ENCODE measurements at places on chromosomes 4 and X.

DNA sequence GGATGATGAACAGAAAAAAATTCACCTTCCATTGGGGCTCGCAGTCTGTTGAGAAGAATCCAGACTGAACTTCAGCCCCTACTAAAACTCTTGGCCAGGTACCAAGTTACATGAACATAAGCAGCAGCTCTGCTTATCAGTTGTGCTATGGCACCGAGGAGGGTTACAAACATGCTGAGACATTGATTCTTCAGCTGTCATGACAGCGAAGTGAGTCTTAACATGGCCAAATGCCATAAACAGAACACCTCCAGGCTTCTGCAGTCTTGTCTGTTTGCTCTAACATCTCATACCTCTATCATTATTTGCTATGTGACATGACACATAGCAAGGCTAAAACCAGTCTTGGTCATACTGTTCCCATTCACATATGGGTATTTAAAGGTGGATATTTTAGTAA, 521.5 kb downstream of the GRID2 start:
- no peaks in the 10 kb centered on the region for H3K27me3 ChIP-seq
- no peak overlapping the region for H3K4me3 ChIP-seq
- no peaks in the 10 kb centered on the region for H3K4me1 ChIP-seq
- no peak overlapping the region for H3K27ac ChIP-seq
- H3K36me3 ChIP-seq = no peaks in the 10 kb centered on the region
- no peak for DNase-seq

- DNase-seq = no peak
- no peaks in the 10 kb centered on the region for H3K27me3 ChIP-seq
- no peak overlapping the region for H3K27ac ChIP-seq
- H3K36me3 ChIP-seq = no peaks in the 10 kb centered on the region
Measured at GRCh38 chr4:130359542-130359941, 1263.6 kb downstream of the C4orf33 start.

DNA sequence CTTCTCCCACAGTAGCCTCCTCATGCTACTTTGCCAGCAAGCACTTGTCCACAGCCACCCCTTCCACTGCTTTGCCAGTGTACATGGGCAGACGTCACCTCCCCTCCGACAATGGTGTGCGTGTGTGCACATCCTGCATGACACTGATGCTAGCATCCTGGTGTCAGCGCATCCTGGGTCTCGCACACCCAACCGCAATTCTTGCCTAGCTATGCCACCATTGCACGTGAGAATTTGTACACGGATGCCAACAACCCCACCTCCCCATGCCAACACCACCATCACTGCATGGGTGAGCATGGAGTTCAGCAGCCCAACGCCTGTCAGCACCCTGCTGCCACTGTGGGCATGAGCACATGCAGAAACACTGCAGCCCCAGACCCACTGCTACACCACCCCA, 550.0 kb downstream of the STPG2 start:
- no peak for DNase-seq
- no peaks in the 10 kb centered on the region for H3K4me1 ChIP-seq
- H3K36me3 ChIP-seq = no peaks in the 10 kb centered on the region
- H3K27ac ChIP-seq = no peak overlapping the region
- no peaks in the 10 kb centered on the region for H3K27me3 ChIP-seq
- no peak overlapping the region for H3K4me3 ChIP-seq

DNA sequence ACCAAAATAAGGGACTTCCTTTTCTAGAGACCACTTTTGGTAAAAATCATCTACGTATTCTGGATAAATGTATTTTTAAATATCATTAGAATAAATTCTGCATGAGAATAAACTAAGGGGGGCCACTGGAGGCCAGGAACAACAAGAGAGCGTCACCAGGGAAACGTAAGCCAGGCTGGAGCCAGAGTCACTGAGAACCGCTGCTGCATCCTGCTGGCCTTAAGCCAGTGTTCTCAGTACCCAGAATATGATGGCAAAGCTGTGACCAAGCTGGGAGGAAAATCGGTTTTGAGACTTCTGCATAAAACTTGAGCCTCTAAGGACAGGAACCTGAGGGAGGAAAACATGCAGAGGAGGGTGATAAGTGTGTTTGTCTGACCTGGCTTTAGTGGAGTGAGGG, 63.0 kb upstream of the FAM9A start:
- H3K36me3 ChIP-seq = no peaks in the 10 kb centered on the region
- no peaks in the 10 kb centered on the region for H3K27me3 ChIP-seq
- H3K4me1 ChIP-seq = no peaks in the 10 kb centered on the region
- no peak overlapping the region for H3K27ac ChIP-seq

DNA sequence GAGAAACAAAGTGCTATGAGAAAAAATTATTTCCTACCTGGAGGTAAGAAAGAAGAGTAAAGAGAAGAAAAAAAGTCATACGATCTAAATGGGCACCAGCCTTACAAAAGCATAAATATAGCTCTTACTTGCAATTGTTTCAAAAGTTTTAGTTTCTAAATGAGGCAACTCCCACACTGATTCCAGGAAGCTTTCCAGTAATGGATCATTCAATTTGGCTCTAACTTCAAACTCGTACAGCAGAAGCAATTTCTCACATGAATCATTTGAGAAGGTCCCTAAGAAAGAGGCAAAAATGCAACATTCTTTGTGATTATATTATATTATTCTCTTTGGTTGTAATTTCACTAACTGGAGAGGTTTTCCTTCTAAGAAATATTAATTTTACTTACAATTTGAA, 109.9 kb downstream of the DLG3 start:
- no peaks in the 10 kb centered on the region for H3K27me3 ChIP-seq
- H3K4me3 ChIP-seq = no peak overlapping the region
- no peak for DNase-seq
- H3K27ac ChIP-seq = no peak overlapping the region
- H3K4me1 ChIP-seq = no peaks in the 10 kb centered on the region
- H3K36me3 ChIP-seq = no peaks in the 10 kb centered on the region

DNA sequence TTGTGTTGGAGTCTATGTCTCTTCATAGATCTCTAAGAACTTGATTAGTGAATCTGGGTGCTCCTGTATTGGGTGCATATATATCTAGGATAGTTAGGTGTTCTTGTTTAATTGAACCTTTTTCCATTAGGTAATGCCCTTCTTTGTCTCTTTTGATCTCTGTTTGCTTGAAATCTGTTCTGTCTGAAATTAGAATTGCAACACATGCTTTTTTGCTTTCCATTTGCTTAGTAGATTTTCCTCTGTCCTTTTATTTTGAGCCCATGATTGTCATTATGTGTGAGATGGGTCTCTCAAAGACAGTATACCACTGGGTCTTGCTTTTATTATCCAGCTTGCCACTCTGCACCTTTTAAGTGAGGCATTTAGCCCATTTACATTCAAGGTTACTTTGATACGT, 79.1 kb upstream of the APOOL start:
- H3K4me3 ChIP-seq = no peak overlapping the region
- H3K36me3 ChIP-seq = no peaks in the 10 kb centered on the region
- H3K27me3 ChIP-seq = no peaks in the 10 kb centered on the region
- no peak for DNase-seq
- no peak overlapping the region for H3K27ac ChIP-seq

DNA sequence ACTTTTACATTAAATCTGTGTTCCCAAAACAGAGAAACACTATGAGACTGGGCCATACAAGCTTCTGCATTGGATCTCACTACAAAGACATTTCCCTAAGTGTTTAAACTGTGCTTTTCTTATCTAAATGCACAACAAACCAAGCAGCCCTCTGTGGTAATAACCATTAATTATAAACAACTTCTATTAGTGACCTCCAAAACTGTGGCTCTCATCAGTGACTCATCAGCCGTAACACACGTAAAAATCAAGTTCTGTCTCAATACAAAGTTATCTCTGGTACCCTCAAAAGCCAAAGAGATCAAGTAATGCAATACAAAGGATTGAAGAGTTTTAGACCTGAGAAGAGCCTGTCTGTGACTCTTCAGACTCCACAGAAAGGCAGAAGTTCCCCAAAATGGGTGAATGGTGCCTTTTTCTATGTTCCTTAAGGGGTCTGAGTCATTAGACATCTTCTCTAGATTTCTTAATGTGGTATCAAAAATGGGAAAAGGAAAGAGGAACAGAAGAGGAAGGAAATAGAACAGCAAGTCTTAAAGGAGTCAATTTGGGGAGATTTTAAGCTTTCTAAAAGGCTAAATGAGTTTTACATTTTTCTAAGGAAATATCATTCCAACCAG, 189.8 kb upstream of the PPP1R2C start:
- H3K4me3 ChIP-seq = no peak overlapping the region
- H3K27ac ChIP-seq = no peak overlapping the region
- no peaks in the 10 kb centered on the region for H3K4me1 ChIP-seq
- no peak for DNase-seq
- H3K27me3 ChIP-seq = no peaks in the 10 kb centered on the region
- H3K36me3 ChIP-seq = no peaks in the 10 kb centered on the region

DNA sequence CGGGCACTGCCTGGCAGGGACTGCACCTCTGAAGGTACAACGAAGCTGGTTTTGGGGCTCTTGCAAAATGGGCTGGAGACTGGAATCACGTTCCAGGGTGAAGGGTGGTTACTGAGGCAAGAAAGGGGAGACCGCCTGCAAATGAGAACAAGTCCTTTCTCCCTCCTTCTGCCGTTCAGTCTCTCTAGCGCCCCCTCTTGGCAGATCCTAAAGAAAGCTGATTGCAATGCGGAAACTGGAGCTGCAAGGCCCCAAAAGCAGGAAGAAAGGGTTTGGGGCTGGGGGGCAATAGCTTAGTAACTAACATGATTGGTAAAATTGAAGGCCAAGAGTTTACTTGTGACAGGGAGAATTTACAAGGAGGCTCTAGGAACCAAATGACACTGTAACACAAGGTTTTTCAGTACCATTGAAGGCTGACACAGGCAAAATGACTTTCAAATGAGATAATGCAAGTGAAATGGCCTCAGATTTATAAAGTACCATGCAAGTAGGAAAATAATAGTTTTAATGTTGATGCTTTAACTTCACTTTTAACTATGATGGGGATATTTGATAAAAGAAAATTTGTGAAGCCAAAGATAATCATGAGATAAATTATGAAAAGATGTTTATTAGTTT, 222.7 kb upstream of the HAND2 start:
- no peak overlapping the region for H3K4me3 ChIP-seq
- H3K27ac ChIP-seq = no peak overlapping the region
- H3K27me3 ChIP-seq = no peaks in the 10 kb centered on the region
- no peak for DNase-seq

DNA sequence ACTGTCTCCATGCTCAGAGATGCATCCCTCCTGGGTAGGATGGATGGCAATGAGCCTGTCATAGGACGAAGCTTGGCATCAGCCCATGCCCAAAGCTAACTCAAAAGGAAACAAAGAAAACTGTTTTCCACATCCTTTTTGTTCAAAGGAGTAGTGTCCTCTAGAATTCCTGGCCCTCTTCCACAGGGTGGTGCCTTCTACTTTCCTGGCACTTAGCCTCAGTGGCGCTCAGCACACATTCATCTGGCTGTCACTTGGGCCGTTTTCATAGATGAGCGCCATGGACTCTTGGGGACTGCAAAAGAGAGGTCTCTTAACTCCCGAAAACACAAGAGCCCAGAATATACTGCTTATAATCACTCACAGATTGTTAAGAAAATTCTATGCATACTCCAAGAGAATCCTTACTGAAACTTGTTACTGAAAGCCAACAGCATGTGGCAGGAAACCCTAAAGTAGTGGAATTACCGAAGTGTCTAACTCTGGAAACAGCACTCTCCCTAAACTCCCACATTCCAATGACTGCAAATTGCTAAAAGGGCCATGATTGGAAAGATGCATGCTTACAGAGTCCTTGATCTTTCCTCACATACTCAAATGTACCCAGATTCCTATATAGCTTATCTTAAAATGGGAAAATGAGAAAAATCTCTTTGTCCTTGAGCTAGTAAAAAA, 110.0 kb downstream of the HS6ST2 start:
- no peak for DNase-seq
- no peaks in the 10 kb centered on the region for H3K36me3 ChIP-seq
- no peaks in the 10 kb centered on the region for H3K4me1 ChIP-seq
- H3K27me3 ChIP-seq = no peaks in the 10 kb centered on the region
- H3K4me3 ChIP-seq = no peak overlapping the region
- H3K27ac ChIP-seq = no peak overlapping the region

DNA sequence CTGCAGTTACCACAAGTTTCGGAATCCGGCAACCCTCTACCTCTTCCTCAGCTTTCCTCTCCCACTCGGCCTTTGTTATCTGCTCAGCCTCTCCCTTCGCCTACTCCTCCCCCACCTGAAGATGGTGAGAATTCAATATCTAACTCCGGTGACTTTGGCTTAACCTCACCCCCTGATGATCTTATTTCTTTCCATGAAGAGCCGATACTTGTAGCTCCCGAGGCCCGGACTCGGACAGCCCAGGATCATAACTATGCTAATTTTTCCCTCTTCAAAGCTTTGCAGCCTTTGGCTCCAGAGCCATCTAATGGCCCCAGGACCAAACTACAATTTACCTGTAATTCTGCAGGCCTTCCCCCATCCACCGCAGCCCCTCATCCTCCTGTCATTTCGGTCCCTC, 32.0 kb upstream of the MGST2 start:
- peaks cover 7% of the 10 kb centered on the region for H3K4me1 ChIP-seq
- peak; percentile 26 for DNase-seq
- peak overlapping the region; percentile 10 for H3K27ac ChIP-seq
- H3K36me3 ChIP-seq = no peaks in the 10 kb centered on the region
- peak overlapping the region; percentile 17 for H3K4me3 ChIP-seq

DNA sequence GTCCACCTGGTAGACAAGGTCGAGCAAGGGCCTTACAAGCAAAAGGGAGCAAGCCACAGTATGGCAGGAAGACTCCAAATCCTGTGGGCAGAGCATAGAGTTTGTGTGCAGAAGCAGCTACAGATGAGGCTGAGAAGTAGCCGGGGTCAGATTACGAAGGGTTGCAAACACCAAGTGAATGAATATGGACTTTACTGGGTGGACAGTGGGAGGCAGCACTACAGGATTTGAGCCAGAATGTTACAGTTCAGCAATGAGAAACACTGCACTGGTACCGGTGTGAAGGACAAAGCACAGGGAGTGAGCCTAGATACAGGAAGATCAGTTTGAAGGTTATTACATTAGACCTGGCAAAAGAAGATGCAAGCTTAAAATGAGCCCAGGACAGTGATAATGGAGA, 46.1 kb upstream of the HOPX start:
- no peak overlapping the region for H3K27ac ChIP-seq
- H3K4me1 ChIP-seq = no peaks in the 10 kb centered on the region
- DNase-seq = no peak
- H3K36me3 ChIP-seq = no peaks in the 10 kb centered on the region
- H3K27me3 ChIP-seq = no peaks in the 10 kb centered on the region
- no peak overlapping the region for H3K4me3 ChIP-seq

Data from heart right ventricle (tissue), 16 donors.